H1 (cell line): ENCODE measurements at places on chromosomes 12 and 14. TPM values are rescaled to one million over a fixed set of nuclear protein-coding genes. Genes with fewer than 3 reads are reported as not detected.

Gene FBXW8
- total RNA-seq, result 15.9 and 16.0 TPM in 2 replicates

Gene MAP3K9
- 23.7 and 24.7 TPM in 2 replicates for total RNA-seq

Gene MGAT4C
- total RNA-seq, result 2.5 and 3.0 TPM in 2 replicates

Gene APPL2
- 19.0 and 22.9 TPM in 2 replicates for total RNA-seq

Gene PLEKHH1
- total RNA-seq, result 27.2 and 33.3 TPM in 2 replicates

Gene CLEC12A
- not detected in 2 replicates for total RNA-seq

Gene PITPNM2
- total RNA-seq, result 2.3 and 3.4 TPM in 2 replicates

Gene MANSC4
- not detected in 2 replicates for total RNA-seq

Gene CLEC14A
- total RNA-seq, result 0.13 TPM in 2 replicates

Gene ANKS1B
- total RNA-seq, result 6.1 and 8.5 TPM in 2 replicates

Gene BMAL2
- total RNA-seq, result 20.6 and 22.8 TPM in 2 replicates

Gene SOAT2
- total RNA-seq, result not detected in 2 replicates

DNA sequence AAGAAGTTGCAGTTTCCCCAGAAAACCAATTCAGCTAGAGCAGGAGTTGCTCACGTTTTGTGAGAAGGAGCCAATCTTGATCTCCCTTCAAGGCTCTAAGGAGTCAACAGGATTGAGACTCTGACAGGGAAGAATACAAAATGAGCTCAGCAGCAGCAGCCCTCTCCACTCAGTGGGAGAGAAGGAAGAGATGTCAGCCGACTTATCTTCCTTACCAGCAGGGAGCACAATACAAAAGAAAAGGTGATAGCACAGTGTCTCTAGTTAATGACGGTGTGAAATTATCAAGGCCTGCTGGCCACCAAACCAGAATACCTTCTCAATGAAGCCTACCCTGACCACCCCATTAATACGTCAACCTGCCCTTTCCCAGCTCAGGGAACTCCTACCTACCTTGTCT lies 223.6 kb upstream of the TMPO start:
- no peak for DNase-seq

- DNase-seq, result no peak
Observed at GRCh38 chr12:8078398-8078797, 3.7 kb upstream of the NECAP1 start.

GRCh38 chr14:85344847-85345570 lies 184.9 kb upstream of the FLRT2 start:
- no peak for DNase-seq

DNA sequence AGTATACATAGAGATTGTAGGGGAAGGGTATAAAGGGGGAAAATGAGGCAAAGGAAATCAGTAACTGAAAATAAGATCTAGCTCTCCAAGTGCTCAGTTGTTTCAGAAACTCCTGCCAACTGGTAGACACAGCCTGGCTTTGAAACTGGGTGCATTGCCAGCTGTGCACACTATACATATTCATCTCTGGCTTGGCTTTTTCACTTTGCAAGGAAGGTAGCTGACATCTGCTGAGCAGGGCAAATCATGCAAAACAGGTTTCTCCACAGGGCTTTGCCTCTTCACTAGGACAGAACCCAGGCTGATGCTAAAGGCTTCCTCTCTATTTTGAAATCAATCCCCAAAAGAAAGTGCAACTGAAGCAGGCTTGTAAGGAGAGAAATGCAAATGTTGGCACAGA lies 101.5 kb downstream of the HELB start:
- no peak for DNase-seq

DNA sequence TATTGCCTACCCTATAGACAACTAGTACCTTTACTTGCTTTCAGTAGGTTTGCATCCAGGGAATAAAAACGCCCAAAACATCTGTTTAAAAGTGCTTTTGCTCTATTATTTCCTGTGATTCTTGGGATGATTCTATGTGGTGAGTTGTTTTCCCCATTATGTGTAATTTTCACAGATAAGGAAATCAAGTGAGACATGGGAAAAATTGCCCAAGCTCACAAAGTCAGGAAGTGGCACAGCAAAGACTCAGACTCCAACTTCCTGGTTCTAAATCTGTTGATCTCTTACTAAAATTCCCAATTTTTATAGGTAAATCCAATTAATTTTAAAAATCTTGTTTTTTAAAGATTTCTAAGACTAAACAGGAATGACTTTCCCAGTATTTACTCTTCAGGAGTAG lies 39.0 kb downstream of the NID2 start:
- DNase-seq, result no peak

GRCh38 chr12:110249105-110249504 lies 31.9 kb upstream of the ATP2A2 start:
- DNase-seq, result no peak

- no peak for DNase-seq
Observed at GRCh38 chr14:43356979-43357545, 1150.0 kb downstream of the FSCB start.

- DNase-seq, result no peak
Observed at GRCh38 chr14:68088451-68088854, 268.9 kb downstream of the RAD51B start.

DNA sequence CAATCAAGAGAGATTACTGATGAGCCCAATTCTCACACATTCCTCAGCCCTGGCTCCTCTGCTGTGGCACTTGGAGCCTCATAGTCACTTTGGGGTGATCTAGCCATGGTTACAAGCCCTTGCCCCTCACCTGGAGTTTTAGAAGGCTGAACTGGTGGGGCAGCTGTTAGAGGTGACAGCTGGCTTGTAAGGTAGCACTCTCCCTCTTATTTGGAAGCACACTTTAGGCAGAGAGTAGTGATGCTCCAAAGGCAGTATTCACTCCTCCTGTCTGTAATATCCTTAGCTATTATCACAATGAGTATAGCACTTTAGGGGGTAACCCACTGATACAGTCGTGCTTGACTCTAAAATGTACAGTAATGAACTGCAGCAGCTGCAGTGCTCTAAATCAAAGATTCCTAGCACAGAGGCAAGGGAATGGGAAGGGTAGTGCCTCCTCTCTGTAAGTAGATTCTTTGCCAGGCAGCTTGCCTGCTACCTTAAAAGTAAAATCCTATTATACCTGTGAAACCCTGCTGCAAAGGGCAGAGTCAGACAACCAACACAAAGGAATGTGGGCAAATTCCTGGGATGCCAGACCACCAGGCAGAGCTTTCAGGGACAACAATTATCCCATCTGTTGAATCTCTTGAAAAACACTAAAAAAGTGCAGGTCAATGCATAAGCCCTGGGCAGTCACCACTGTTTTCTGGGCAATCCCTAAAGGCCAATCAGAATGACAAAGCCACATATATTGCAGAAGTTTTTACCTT lies 336.3 kb downstream of the NOVA1 start:
- DNase-seq, result peak; percentile 59

DNA sequence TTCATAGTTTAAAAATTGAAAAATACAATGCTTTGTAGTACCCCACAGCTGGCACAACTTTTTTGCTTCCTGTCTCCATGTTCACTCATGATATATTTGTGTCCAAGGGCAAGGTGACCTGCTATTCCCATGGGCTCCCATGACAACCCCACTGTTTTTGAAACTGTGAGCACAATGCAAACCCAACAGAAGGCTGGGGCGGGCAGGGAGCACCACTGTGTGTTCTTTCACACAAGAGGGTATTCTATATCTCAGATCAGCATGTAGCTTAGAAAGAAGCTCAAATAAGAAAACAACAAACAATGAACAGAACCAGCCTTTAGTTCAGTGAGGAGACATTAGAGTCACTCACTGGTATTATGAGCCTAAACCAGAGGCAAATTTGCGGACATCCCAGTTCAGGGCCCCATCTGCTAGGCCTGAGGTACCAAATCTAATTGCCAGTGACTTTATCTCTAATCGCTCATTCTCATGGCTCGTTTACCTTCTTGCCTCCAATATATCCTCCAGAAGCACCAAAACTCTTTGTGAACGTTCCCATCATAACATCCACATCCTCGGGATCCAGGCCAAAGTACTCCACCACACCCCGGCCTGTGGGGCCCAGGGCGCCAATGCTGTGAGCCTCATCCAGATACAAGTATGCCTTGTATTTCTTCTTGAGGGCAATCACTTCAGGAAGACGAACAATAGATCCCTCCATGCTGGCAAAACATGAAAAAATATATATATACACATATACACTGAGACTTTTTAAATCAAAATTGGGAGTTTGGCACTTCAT lies 56.4 kb upstream of the ISM2 start:
- no peak for DNase-seq

- no peak for DNase-seq
Observed at GRCh38 chr12:34298176-34298970, 276.1 kb downstream of the ALG10 start.

- DNase-seq, result no peak
Observed at GRCh38 chr12:16555630-16556029, 50.3 kb downstream of the LMO3 start.

GRCh38 chr12:96810057-96810456 lies 97.0 kb upstream of the NEDD1 start:
- DNase-seq, result no peak

DNA sequence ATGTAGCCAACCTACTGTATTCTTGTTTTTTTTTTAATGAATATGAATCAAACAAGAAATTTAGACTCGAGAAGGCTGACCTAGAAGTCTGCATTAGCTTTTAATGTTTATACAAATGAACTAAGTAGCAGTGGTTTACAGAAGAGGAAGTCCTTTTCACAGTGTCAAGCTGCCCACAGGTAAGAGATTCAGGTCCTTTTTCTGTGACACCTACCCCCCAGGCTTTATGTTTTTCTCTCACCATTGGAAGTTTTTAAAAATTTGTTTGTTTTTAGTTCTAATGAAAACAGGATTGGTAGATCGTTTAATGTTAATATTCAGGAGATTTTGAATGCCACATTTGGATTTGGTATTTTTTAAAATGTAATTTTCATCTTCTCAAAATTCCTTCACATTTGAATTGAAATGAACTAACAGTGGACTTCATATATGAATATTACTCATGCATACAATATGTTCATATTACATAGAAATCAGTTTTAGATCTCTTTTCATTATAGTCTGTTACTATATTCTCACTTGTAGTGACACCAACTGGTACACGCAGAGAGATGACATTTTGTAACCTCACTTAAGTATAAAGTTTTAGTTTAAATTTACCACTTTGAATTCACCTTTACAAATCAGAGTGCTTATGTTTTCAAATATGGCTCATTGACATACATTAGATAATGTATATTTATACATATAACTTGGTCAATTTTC lies 29.7 kb downstream of the ATF7IP start:
- no peak for DNase-seq

DNA sequence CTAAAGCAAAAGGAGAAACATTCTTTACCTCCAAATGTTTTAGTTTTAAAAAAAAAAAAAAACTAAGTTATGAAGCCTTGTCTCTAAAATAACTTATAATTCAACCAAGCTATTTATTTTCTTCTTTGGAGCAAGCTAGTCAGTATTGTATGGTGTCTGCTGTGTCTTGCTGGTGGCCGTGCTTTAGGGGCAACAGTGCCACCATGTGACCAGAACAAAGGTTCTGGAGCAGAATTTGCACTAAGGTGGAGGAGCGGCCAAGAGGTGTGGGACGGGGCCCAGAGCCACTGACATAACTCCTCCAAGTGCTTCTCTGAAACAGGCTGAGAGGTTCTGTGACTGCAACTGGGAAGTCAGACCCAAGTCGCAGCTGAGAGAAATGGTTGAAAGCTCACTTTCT lies 4.5 kb downstream of the FICD start:
- DNase-seq, result no peak

DNA sequence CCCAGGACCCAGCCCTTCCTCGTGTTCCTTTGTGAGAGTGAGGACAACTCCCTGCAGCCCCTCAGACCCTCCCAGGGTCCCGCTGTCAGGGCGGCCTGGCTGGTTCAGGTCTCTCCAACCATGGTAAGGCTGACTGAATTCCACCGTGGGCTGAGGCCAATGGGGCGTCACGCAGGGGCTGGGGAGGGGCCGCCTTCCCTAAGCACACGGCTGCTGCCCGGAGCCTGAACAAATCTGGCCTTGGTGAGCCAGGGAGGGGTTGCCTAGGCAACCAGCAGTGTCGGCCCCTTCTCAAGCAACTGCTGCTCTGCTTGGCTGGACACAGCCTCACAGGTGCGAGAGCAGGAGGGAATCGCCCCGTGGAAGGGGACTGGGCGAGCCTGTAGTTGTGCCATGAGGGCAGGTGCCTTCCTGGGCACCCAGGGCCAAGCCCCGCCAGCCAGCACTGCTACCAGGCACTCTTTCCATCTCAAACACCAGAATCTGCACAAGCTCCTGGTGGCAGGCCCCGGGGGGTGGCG lies 37.0 kb upstream of the GALNT9 start:
- DNase-seq, result no peak

GRCh38 chr12:24496755-24497154 lies 452.1 kb downstream of the BCAT1 start:
- DNase-seq, result no peak

DNA sequence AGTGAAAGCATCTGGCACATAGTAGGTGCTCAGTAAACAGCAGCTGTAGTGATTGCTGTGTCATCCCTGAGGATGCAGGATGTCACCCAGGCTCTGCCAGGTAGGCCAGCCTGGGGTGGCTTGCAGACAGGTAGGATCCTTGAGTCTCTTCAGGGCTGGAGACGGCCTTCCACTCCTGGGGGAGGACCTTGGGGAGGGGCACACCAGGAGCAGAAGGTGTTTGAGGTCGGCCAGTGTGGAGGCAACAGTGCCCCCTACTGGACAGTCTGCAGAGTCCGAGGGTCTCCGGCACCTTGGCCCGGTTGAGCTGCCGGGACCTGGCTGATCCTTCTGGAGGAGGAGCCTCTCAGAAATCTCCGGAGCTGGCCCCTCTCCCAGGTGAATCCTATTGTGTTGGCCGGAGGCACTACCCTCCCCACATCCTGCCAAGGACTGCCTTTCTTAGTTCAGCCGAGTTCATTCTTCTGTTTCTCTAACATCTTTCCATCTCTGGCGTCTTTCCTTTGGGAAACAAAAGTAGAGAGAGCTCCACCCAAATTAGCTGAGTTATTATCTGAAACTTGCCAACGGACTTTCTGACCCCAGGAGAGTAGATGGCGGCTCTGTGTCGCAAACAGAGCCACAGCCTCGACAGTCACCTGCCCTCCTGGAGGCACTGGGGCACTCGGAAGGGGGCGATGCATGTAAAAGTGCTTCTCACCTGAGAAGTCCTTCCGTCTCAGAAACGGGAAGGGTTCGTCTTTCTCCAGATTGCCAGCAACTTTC lies 41.8 kb upstream of the CLMN start:
- peak; percentile 72 for DNase-seq

DNA sequence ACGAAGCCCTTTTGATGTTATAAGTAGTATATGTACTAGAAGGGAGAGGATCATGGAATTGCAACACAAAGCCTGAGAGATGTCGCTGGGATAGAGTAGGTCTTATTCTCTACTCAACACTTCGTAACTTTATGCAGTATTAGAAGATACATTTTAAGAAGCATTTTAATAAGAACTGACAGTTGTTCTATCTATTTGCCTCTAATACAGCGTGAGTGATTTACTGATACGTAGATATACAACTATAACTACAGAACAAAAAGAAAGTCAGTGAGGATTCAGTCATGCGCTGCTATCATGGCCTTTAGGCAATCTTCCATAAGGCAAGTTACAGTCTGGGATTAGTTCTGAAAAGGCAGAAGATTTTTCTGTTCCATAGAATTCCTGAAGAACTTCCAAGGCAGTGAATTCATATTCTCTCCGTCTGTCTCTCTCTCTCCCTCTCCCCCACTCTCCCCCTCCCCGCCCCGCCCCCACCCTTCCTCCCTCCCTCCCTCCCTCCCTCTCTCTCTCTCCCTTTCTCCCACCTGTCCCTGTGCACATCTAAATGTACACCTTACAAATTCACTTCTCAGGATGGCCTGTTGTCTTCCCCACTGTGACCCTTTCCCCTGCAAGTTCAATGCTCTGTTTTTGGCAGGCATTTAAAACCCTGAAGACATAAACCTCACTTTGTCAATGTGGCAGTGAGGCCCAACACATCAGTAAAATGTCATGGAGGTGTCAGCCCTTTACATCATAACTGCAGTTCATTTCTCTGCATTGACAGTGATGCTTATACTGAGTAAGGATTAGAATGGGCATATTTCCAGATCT lies 470.6 kb downstream of the EGLN3 start:
- DNase-seq, result no peak
